Prostate gland (tissue), 2 donors: ENCODE measurements at places on chromosomes 6 and 20.

DNA sequence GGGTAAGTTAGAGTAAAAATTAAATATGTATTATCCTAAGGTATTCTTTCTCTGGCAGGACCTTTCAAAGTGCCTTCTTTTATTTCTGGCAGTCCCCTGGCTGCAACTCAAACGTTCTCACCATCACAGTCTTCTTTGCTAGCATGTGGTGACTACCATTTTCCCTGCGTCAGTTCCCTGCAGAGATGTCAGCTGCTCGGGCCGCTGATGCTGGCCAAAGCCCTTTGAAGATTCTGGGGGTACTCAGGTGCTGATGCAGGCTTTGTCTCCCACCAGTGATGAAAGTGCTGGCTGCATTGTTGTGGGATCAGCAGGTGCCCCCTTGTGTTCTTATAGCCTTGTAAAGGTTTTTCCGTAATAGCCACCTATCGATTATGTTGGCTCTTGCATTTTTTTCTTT, 140.1 kb downstream of the BTBD3 start:
- no peaks in the 10 kb centered on the region for H3K4me1 ChIP-seq
- H3K36me3 ChIP-seq, result no peaks in the 10 kb centered on the region
- H3K27me3 ChIP-seq, result no peaks in the 10 kb centered on the region
- DNase-seq, result no peak
- H3K4me3 ChIP-seq, result no peak overlapping the region
- H3K27ac ChIP-seq, result no peak overlapping the region

GRCh38 chr6:169653691-169654090, 48.1 kb downstream of the WDR27 start:
- peak overlapping the region; percentile 50 for H3K27ac ChIP-seq
- H3K4me1 ChIP-seq, result no peaks in the 10 kb centered on the region
- no peak for DNase-seq
- no peaks in the 10 kb centered on the region for H3K27me3 ChIP-seq

DNA sequence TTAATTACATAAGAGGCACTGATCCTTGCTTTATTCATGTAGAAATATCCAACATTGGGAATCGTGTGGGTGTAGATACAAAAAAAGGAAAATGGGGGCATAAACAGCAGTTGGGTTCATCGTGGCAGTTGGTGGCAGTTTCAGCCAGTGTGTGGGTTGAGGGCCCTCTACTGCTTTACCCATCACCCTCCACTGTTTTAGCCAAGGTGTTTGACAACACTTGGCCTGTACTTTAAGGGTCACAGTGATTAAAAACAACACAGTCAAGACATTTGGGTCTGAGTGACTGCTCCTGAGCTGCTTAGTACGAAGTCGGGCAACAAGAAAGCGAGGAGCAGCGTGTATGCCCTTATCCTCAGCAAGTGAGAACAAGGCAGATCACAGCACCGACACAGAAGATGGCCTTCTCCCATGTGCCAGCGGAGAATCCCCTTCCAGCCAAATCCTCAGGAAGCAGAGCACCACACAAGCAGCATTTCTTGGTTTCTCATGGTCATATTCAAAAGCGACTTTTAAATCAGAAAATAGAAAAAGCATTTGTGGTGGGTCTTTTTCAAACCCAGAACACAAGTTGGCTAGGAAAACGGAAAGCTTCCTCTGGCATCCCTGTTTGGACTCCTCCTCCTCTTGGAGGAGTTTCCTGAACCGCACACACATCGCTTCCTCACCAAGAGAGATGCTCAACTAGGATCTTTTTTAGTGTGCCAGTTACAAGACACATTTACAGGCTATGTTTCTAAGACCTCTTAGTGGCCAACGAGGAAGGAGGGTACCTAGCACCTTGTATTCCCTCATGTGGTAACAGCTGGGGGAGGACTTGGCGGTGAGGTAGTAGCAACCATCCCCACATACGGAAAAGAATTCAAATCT, 23.5 kb downstream of the EIF2S2 start:
- H3K36me3 ChIP-seq, result no peaks in the 10 kb centered on the region
- no peak for DNase-seq
- H3K27me3 ChIP-seq, result no peaks in the 10 kb centered on the region
- H3K4me3 ChIP-seq, result no peak overlapping the region
- H3K4me1 ChIP-seq, result peaks cover 4% of the 10 kb centered on the region
- no peak overlapping the region for H3K27ac ChIP-seq

DNA sequence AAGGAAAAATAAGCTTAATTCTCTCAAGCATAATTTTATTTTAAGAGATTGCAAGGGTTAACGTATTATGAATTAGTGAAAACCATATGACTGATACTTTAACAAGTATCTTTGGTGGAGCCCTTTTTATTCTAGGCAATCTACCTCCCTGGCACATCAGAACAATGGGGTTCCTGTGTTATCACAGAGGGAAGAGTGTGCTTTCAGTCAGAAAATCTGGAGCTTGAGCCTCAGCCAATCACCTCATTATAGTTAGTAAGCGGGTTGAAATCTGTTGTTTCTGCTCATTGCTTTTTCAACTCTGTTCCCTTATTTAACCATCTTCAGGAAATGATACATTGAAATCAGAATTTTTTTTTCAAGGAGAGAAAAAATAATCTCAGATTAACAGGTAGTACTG, 391 bp downstream of the ADGRF1 start:
- H3K4me1 ChIP-seq, result peaks cover 6% of the 10 kb centered on the region
- no peaks in the 10 kb centered on the region for H3K27me3 ChIP-seq
- H3K36me3 ChIP-seq, result no peaks in the 10 kb centered on the region
- H3K27ac ChIP-seq, result no peak overlapping the region
- H3K4me3 ChIP-seq, result no peak overlapping the region

DNA sequence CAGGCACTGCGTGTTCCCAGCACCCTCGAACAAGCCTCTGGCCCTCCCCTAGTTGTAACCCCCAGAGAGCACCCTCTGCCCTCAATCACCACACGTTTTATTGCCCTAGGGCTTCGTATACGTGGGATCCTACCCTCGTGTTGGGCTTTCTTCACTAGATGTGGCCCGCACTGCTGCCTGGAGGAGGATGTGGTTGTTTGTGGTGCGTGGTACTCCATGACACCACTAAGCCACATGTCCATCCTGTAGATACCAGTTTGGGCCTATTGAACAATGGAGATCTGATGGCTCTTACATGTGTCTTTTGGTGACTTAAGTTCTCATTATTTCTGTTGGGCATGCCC, 17.0 kb downstream of the SLC2A4RG start:
- no peak for DNase-seq
- H3K4me1 ChIP-seq, result no peaks in the 10 kb centered on the region
- no peaks in the 10 kb centered on the region for H3K36me3 ChIP-seq

- no peaks in the 10 kb centered on the region for H3K27me3 ChIP-seq
- H3K27ac ChIP-seq, result peak overlapping the region; percentile 65
- H3K4me1 ChIP-seq, result no peaks in the 10 kb centered on the region
- peak overlapping the region; percentile 27 for H3K4me3 ChIP-seq
- no peaks in the 10 kb centered on the region for H3K36me3 ChIP-seq
Measured at GRCh38 chr6:27138837-27139755, 108.4 kb upstream of the PRSS16 start.

- H3K27me3 ChIP-seq, result no peaks in the 10 kb centered on the region
- H3K4me3 ChIP-seq, result no peak overlapping the region
- no peaks in the 10 kb centered on the region for H3K36me3 ChIP-seq
- no peak overlapping the region for H3K27ac ChIP-seq
- no peaks in the 10 kb centered on the region for H3K4me1 ChIP-seq
- no peak for DNase-seq
Measured at GRCh38 chr6:145752638-145753037, 17.3 kb upstream of the EPM2A start.

GRCh38 chr6:126753606-126754005, 364.9 kb upstream of the RSPO3 start:
- no peaks in the 10 kb centered on the region for H3K36me3 ChIP-seq
- no peak for DNase-seq
- H3K4me3 ChIP-seq, result no peak overlapping the region
- no peaks in the 10 kb centered on the region for H3K27me3 ChIP-seq

GRCh38 chr20:57002066-57002570, 264.3 kb downstream of the BMP7 start:
- H3K27ac ChIP-seq, result no peak overlapping the region
- no peaks in the 10 kb centered on the region for H3K4me1 ChIP-seq
- no peak overlapping the region for H3K4me3 ChIP-seq
- H3K36me3 ChIP-seq, result no peaks in the 10 kb centered on the region

DNA sequence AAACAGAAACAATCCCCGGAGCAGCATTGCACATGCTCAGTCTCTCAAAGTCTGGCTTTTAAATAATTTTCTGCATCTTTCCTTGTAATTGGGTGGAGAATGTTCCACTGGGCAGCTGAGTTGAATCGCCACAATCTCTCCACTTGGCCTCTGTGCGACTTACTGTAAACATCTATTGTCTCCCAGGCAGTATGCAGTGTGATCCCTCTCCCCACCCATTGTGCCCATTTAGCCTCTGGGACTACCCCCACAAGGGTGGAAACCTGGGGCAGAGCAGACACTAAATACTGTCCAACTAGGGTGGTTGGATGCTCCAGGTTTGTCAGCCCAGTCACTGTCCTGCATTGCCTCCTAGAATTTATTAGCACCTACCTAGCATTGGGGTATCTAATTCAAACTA, 96.2 kb downstream of the JARID2 start:
- no peak for DNase-seq
- H3K27ac ChIP-seq, result no peak overlapping the region
- no peak overlapping the region for H3K4me3 ChIP-seq
- no peaks in the 10 kb centered on the region for H3K27me3 ChIP-seq
- no peaks in the 10 kb centered on the region for H3K36me3 ChIP-seq

DNA sequence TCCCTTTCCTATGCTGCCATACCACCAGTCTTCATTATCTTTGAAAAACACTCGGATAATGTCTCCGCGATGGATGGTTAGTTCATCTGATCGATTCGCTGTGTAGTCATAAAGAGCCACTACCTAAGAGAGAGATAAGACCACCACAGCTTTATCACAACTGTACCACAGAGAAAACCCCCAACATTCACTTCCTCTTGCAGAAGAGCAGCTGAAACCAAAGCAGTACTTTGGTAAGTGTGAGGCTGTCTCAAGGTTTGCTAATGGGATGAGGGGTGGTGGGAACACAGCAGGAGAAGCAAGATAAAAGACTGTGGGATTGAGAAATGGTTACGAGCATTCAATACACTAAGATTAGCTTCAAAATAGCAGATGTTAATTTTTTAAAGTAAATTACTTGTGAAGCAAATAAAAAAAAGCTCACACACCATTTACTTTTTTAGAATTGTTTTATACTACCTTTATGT, 142.1 kb downstream of the MYB start:
- no peaks in the 10 kb centered on the region for H3K27me3 ChIP-seq
- no peaks in the 10 kb centered on the region for H3K36me3 ChIP-seq
- H3K27ac ChIP-seq, result no peak overlapping the region
- no peak for DNase-seq

- peak overlapping the region; percentile 77 for H3K27ac ChIP-seq
- no peak for DNase-seq
- H3K27me3 ChIP-seq, result no peaks in the 10 kb centered on the region
- H3K36me3 ChIP-seq, result peaks cover 4% of the 10 kb centered on the region
- peaks cover 10% of the 10 kb centered on the region for H3K4me1 ChIP-seq
Measured at GRCh38 chr6:41939848-41940758, 1.5 kb downstream of the CCND3 start.

DNA sequence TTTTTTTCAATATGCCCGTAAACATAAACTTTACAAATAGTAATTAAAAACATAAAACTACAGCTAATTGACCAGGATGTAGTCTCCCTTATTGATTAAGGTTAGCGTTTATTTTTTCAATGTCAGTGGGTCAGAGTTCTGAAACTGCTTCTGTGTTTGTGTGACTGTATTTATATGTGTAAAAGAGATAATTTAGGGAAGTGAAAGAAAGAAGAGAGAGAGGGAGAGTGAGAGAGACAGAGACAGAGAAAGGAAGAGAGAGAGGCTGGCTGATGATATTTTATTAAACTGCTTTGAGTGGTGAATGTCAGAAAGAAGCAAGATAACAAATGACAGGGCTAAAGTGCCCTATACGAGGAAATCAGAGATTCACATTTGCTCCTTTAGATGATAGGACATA, 266.1 kb upstream of the PTCHD4 start:
- H3K4me3 ChIP-seq, result no peak overlapping the region
- no peak overlapping the region for H3K27ac ChIP-seq
- no peak for DNase-seq
- no peaks in the 10 kb centered on the region for H3K27me3 ChIP-seq
- H3K4me1 ChIP-seq, result no peaks in the 10 kb centered on the region

- no peak for DNase-seq
- H3K4me1 ChIP-seq, result no peaks in the 10 kb centered on the region
- no peaks in the 10 kb centered on the region for H3K27me3 ChIP-seq
- no peak overlapping the region for H3K27ac ChIP-seq
Measured at GRCh38 chr6:22784601-22785410, 215.4 kb downstream of the HDGFL1 start.

GRCh38 chr6:56995347-56995902, 40.5 kb downstream of the BEND6 start:
- no peaks in the 10 kb centered on the region for H3K36me3 ChIP-seq
- H3K4me1 ChIP-seq, result no peaks in the 10 kb centered on the region
- no peaks in the 10 kb centered on the region for H3K27me3 ChIP-seq
- no peak for DNase-seq
- no peak overlapping the region for H3K4me3 ChIP-seq

DNA sequence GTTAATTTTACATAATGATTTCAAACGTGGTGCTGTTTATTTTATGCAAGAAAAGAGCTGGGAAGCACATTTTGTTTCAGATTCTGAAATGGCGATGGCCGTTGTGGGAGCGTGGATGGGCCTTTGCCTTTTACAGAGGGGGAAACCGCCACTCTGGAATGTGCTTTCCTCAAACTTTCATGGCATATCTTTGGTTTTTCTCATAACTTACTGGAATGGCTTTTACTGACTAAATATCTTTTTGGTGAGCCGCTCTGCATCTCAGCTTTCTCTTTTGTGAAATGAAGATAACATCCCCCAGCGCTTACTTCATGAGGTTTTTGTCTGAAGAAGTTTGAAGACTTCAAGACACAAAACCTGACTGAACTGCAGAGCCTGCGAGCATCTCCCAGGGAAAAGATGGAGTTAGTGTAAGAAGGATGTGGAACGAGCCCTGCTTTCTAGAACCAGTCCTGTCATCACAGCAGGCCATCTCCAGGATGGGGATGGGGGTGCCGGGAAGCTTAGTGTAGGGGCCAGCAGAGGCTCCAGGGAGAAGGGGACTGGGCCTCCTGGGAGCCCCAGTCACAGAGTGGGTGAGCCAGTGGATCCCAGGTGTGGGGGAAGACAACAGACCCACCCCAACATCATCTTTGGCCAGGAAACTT, 61.8 kb upstream of the TIAM2 start:
- H3K27ac ChIP-seq, result no peak overlapping the region
- no peaks in the 10 kb centered on the region for H3K36me3 ChIP-seq
- H3K27me3 ChIP-seq, result no peaks in the 10 kb centered on the region
- H3K4me1 ChIP-seq, result no peaks in the 10 kb centered on the region
- DNase-seq, result no peak

DNA sequence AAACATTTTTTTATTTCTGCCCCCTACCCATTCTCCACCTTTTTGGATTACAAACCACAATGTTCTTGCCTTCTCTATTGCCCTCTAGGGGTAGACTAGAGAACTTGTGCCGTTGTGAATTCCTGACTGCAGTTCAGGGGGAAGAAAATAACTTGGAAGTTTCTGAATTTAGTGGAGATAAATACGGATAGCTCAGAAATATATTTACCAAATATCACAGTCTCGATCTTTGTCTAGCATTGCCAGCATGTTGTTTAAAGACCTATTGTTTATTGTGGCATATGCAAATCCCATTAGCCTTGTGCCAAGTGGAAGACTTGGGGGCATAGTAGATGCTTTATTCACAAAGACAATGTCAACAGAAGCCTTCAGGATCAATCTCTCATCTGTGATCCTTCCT, 154.1 kb upstream of the MMS22L start:
- H3K36me3 ChIP-seq, result no peaks in the 10 kb centered on the region
- DNase-seq, result no peak
- no peak overlapping the region for H3K4me3 ChIP-seq
- H3K4me1 ChIP-seq, result no peaks in the 10 kb centered on the region
- no peaks in the 10 kb centered on the region for H3K27me3 ChIP-seq
- H3K27ac ChIP-seq, result no peak overlapping the region
